HTR-8/SVneo (cell line): ENCODE measurements at places on chromosomes 11 and 22.
A peak's percentile ranks its signal among the peaks of the same experiment; 100 is the strongest.

GRCh38 chr11:35951680-35952079, 7.8 kb downstream of the LDLRAD3 start:
- no peak for DNase-seq

DNA sequence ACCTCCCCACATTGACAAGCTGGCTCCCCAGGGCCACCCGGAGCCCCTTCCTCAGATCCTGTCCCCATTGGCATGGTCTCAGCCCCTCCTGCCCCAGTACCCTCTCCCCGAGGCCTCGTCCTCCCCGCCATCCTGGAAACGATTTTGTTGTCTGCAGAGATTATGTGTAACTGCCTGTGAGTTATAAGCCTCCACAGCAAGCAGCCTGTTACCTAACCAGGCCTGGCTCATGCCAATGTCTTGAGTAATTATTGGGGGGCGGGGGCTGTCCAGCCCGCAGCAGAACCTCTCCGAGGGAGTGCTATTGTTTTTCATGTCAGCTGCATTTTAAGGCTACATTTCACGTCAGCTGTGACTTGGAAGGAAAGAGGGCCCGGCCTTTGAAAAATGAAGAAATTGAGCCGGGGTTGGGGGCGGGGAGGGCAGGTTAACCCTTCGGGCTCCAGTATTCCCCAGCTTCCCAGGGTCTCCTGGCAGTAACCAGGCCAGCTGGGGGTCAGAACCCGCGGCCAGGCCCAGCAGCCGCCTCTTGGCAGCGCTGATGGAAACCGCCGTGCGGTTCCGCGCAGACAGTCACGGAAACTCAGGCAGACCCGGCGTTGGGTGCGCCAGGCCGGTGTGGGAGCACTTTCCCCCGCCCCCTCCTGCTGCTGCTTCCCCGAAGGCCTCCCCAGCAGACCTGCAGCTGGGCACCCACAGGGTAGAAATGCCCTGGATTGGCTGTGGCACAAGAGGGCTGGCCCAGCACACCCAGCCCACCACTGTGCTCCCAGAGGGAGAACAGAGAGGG, 59.5 kb downstream of the CDKN1C start:
- peak; percentile 98 for DNase-seq

DNA sequence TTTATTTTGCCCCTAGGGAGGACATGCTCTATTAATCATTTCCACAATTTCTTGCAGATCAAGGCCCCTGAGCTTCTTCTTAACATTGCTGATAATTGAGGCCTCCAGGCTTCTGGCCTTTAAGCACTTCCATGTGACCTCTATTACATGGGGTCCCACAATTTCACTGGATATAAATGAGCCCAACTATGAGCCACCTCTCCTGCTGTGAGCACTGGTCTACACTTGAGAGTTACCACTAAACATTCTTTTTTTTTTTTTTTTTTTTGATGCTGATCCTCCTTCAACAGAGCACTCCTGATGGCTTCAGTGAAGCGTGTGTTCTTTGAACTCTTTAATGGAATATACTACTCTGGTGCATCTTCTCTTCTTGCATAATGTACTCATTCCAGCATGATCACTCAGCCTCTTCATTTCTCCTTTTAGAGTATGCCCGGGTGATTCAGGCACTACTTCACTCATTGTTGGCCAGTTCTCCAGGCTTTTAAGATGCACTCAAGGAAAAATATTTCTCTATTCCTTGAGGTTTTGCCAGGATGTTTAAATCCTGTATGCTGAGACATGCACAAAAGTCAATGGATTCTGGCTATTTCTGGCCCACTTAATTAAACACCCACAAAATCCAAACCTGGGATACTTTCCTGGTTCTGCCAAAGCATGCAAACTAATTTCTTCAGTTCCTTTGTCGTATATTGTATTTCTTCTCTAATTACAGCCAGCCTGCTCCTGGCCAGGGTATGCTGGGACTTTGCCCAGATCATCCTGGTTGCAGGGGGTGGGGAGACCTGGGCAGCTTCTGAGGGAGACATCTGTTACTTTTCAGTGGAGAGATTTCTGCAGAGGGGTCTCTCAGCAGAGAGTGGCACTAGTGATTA, 257.8 kb upstream of the LUZP2 start:
- no peak for DNase-seq

DNA sequence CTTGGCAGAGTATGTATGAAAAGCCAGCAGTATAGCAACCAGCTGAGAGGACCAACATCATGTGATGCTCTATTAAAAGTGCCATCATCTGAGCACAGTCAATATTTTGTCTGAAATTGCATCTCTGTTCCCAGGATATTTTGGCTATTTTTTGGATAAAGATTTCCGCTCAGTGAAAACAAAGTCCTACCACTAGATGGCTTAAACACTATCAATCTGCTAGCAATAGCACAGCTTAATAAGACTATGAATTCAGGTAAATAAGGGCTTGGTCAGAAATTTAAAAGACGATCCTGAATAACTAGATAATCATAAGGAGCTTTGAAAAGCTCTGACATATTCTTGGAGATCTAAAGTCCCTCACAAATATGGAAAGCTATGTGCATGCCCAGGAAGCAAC, 74.4 kb downstream of the MS4A13 start:
- DNase-seq, result no peak

DNA sequence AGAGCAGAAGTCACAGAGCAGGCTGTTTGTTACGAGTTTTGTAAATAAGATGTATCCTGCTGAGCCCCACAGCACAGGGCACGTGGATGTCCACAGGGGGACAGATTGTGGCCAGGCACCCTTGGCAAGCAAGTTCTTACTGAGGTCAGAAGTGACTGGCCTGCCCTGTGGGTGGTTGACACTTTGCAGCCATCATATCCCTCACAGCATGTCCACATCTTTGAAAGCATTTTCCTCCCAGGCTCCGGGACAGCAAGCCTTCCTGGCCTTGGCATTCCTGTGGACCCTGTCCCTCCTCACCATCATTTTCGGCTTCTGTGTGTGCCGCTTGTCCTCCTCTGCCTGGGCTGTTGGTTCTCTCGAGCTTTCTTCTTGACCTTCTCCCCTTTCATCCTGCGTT, 189.5 kb downstream of the TBC1D22A start:
- no peak for DNase-seq

DNA sequence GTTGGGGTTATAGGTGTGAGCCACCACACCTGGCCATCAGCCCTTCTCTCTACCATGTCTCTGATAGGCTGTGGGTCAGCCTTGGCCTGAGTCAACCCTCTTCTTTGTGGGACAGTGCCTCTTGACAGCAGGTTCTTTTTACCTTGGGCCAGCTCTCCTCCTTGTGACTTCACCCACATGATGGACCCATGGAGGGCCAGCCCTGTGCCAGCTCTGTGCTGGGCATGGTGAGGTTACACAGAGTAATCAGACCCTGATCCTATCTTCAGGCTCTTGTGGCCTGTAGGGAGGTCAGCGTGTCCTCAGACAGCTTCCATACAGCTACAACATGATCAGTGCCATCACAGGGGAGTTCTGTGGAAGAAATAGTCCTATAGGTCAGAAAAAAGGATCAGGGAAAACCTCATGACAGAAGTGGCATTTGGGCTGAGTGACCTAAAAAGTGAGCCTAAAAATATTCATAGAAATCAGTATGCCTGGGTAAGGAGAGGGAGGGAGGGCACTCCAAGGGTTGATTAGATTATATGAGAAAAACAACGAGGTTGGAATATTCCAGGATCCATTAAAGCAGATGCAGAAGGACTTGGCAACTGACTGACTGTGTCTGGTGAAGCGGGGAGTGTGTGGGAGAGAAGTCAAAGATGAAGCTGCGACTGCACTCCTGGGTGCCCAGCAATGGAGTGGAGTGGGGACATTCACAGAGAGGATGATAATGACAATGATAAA, 17.1 kb downstream of the OTOG start:
- no peak for DNase-seq

DNA sequence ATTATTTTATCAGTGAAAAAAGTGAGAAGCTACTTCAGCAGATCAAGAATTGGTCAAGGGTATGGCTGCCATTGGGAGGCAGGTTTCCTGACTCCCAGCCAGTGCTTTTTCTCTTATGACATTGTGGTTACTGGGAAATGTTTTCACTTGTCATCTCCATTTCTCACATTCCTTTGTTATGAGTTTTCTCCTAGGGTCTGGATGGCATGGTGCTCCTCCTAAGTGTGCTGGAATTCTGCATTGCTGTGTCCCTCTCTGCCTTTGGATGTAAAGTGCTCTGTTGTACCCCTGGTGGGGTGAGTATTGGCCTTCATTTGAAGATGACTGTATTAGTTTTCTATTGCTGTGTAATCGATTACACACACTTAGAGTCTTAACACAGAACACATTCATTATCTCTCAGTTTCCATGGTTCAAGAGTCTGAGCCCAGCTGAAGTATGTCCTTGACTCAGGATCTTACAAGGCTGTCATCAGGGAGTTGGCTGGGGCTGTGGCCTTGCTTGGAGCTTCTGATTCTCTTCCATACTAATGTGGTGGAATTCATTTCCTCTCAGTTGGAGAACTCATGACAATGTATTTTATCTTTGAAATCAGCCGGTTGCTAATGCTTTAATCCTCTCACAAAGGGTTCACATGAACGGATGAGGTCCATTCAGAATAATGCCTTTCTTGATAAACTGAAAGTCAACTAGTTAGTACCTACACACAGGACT, 21.0 kb upstream of the MS4A6E start:
- DNase-seq, result peak; percentile 11

GRCh38 chr11:9943386-9944110, 279.7 kb downstream of the SWAP70 start:
- no peak for DNase-seq

- no peak for DNase-seq
Observed at GRCh38 chr11:35318977-35319925, 100.1 kb downstream of the SLC1A2 start.

DNA sequence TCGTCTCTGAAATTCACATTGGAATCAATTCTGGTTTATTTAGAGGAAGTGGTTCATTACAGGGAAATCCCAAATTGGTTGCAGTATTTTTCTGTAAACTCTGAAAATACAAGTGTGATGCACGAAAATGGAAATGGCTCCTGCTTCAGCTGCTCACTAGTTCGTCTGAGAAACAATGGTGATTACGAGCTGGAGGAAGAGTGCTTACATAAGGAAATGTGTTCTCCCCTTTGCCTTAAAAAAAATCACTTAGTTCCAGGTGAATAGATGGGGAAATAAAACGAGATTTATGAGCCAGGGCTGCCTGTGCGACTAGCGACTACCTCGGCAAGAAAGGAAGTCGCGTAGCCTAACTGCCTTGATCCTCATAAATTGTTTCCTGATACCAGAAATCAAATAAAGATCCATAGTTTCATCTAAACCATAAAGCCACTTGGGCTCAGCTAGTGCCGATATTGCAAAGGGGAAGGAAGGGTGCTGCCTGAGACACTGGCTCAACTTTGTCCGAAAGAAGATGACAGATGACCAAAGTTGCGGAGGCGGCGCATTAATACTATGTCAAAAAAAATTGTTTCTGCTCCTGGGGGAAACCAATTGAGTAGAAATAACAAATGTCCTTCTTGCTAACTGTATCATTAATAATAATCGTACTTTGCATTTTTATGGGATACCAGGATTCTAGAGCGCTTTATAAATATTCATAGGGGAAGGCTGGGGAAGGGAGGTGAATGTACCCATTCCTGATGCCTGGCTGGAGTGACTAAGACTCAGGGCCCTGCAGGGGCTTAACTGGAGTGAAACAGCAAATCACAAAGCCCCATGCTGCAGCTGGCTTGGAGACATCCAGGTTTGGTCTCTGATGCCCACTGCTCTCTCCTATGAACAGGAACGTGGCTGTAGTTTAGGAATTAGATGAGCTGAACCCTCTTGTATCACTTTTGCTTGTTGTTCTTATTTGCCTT, 185.7 kb downstream of the BLID start:
- no peak for DNase-seq

- DNase-seq, result peak; percentile 29
Observed at GRCh38 chr11:46352063-46352841, 5.0 kb downstream of the DGKZ start.

DNA sequence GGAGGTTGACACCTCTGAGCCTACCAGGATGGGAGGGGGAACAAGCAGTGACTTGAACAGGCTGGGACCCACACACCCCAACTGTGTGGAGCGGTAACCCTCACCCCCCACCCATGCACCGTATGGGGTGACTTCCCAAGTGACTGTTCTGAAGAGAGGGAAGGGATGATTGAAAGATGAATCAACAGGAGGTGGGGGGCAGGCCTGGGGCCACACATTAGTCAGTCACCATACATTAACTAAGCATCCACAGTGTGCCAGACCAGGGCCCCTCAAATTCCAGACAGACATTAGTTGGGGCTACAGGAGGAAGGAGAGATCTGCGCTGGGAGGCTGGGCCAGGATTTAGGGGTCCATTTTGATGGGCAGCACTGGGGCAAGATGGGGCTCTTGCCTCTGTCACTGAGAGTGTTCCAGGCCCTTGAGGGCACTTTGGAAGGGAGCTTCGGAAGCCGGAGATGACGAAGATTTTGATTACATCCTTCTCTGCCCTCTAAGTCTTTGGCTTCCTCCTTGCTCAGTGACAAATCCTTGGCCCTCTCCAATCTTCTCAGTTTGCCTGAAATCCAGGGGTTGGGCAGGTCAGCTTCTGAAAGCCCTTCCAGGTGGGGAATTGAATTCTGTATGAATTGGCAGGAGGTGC, 966 bp downstream of the SMTN start:
- DNase-seq, result no peak

- DNase-seq, result no peak
Observed at GRCh38 chr11:16096336-16096735, 260.0 kb downstream of the SOX6 start.

GRCh38 chr11:82686211-82686610, 47.5 kb downstream of the FAM181B start:
- no peak for DNase-seq

GRCh38 chr11:111176603-111177002, 68.9 kb upstream of the POU2AF2 start:
- DNase-seq, result no peak

DNA sequence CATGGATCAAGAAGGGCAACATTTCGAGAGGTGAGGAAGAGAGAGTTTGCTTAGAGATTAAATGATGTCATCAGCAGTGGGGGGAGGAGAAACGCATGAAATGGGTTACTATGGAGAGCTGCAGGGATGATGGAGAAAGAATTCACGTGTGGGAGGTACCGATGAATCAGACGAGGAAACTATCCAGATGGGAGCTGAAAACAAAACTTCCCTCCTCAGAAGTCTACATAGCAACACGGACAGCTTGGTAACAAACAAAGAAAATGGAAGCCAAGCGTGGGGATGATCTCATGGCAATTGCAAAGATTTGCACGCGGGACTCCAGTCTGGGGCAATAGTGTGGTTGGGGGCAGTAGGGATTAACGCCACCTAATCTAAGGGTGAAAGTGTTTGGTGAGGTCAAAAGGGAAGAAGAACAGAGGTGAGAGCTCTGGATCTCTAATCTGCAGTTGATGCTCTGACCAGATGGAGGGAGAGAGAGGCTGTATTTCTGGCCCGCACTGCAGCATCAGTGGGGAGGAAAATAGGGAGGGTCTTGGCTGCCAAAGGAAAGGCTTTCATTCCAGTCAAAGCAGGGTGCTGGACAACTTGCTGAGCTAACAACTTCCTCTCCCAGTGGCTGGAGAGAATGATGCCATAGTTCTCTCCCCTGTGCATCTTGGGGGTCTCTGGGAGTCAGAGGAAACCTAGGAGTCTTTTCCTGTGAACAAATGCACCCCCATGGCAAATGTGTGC, 43.4 kb upstream of the CSNK2A3 start:
- DNase-seq, result no peak
